GM23338 (cell line): ENCODE measurements at places on chromosomes 1 and 21. TPM values are rescaled to one million over a fixed set of nuclear protein-coding genes. Genes with fewer than 3 reads are reported as not detected.

GRCh38 chr1:29550119-29550841, 314.0 kb downstream of the PTPRU start:
- DNase-seq = peak; percentile 7

DNA sequence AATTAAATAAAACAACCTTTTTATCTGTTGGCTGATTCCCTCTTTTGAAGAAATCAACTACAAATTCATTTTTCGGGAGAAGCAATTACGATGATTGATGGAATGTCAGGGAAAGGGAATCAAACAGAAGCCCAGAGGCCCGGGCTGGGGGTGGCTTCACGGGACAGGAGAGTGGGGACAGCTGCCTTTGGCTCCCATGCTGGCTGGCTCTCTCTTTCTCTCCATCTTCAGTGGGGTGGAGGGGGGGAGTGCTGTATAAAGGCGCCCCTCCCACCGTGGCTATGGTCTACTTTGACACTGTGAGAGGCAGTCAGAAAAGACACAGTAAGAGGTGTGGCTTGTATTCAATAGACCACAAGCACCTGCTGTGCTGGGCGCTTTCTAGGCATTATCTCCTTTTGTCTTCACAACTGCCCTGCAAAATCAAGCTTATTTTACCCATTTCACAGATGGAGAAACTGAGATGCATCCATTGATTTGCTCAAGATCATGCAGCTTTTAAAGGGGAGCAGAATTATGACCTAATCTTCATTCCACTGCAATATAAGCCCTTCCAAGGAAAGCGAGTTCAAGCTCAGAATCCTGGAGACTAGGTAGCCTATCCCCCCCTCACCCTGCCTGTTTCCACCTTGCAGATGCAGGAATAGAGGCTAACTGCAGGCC, 92.9 kb downstream of the GRIK3 start:
- DNase-seq = no peak

GRCh38 chr1:243497939-243498681, 242.3 kb downstream of the SDCCAG8 start:
- no peak for DNase-seq

- no peak for DNase-seq
Observed at GRCh38 chr1:20168564-20169491, 17.1 kb upstream of the UBXN10 start.

Gene CXADR
- total RNA-seq = 207 and 227 TPM in 2 replicates
